ENCODE measurements at places on chromosomes 7 and 10.

DNA sequence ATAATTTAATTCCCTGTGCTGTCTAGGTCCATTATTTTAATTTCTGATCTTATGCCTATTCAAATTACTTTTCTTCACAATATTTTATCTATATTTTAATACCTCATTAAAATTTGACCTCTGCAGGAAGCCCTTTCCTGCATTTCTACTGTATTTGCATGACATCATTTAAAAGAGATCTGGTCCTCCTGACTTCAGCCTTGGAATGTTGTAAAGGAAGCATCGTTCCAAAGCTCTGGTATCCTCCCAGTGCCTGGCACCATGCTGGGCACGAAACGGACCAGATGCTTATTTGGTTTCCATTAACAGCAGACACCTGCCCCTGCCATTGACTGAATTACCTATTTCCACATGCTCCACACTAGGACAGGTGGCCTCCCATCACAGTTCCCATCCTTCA, 247.5 kb downstream of the KLF6 start:
- DNase-seq: no peak

DNA sequence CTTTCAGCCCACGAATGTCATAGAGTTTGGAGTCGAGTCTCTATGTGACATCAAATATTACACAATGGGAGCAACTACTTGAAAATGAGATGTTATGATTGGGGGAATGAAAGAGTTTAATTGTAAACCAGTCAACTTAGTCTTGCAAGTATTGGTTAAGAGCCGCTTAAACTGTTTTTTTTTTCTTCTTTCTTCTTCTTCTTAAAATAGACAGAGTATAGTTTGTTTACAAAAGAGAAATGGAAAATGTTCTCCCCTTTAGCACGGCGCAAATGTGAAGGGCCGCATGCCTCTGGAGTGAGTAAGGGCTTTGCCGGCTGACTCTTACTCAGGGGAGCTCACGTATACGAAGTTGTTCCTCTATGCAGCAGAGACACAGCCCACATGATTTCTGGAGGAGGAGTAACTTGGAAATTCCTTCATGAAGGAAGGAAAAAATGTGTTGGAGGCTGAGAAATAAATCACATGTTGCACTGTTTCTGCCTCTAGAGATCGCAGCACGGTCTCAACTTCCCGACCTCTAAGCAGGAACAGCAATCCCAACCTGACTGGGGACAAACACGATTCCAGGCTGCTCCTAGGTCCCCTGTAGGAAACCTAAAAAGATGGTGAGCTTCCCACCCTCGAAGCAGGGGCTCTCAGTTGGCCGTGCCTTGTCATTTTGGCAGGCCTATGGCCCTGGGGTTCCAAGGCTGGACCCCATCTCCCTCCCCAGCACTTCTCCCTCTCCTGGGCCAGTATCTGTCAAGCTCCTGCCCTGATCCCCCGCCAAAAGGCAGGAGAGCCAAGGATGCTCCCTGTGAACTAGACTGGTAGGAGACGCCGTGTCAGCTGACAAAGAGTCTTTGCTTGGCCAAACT, 44.8 kb downstream of the MYOF start:
- DNase-seq: no peak

DNA sequence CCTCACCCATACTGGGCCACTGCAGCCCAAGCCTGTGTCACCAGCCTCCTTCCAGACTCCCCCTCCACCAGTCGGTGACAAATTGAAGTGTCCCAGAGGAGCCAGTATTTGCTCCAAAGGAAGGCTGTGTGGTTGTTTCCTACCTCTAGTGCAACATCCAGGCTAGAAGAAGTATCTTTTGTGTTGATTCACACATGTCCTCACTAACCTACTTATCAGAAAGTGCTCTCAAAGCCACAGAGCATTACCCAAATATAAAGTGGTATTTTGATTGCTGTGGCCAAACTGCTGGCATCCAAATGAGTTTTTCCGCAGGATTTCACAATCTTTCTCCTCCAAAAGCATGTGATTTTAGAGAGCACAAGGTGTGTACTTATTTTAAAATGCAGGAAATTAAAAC, 134.8 kb downstream of the CUL2 start:
- no peak for DNase-seq

GRCh38 chr10:18224626-18225445, 84.6 kb downstream of the CACNB2 start:
- DNase-seq: no peak

GRCh38 chr7:17307000-17307399, 8.5 kb downstream of the AHR start:
- DNase-seq: no peak

DNA sequence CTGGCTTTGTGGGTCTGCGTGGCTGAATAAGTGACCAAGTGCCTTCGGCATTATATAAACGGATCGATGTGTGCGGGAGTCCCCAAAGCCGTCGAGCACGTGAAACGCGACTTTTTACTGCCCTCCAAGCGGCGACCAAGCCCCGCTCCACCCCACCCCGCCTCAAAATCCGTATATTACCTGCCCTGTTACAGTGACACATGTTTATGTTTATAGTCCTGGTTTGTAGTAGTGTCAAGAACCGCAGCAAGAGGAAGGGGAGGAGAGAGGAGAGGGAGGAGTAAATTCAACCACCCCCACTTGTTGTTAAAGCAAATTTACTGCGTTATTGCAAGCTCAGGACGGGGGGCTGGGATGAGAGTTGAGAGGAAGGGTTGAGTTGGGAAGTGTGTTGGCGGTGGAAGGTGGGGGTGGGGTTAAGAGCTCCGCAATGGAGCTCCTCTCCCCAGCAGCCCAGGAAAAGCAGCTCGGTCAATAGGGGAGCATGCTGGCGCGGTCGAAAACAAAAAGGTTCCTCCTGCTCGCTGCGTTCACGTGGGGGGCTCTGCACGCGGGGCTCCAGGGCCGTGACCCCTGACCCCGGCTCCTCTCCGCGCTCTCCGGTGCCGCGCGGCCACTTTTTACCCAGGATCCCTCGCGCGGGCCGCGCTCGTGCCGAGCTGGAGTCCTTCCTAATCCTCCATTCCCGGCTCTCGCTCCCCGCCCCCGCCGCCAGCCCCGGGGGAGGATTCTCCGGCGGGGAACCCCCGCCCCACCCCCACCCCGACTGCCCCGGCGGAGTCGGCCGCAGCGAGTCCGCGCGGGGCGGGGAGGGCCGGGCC, at the start of gene SKIDA1:
Gene SKIDA1, minus strand, starts transcription at position 316 of the 821 bp plus-strand sequence. CDS start 7,860 bp downstream, outside the sequence.
- peak; percentile 89 for DNase-seq

GRCh38 chr7:101817471-101818286, at the start of gene CUX1:
Gene CUX1, plus strand, starts transcription at chr7:101817626. Its CDS starts 14 bp downstream, at chr7:101817640.
- no peak for DNase-seq

- peak; percentile 82 for DNase-seq
These were observed at the start of gene FGFBP3 for GRCh38 chr10:91909117-91909677. Gene FGFBP3, minus strand, starts transcription at chr10:91909486. Its CDS starts 517 bp downstream, at chr10:91908969.
